Progenitor cell of endocrine pancreas (in vitro differentiated cells): ENCODE measurements at places on chromosomes 4 and X. TPM values are rescaled to one million over a fixed set of nuclear protein-coding genes. Genes with fewer than 3 reads are reported as not detected.

SPACA5 gene
- not detected in 2 replicates for total RNA-seq

F8A2 gene
- total RNA-seq: not detected in 2 replicates

XPNPEP2 gene
- total RNA-seq: 0.11 TPM in 1 of 2 replicates, not detected in the other

SPANXA2 gene
- not detected in 2 replicates for total RNA-seq

C4orf51 gene
- total RNA-seq: not detected in 2 replicates

ADRA2C gene
- total RNA-seq: 2.9 and 3.0 TPM in 2 replicates

PPP1R3F gene
- total RNA-seq: 9.4 and 10.2 TPM in 2 replicates

GRCh38 chrX:151996347-151996746, 21.9 kb upstream of the GABRE start:
- no peak for DNase-seq

GRCh38 chrX:17086317-17086716, 139.9 kb downstream of the REPS2 start:
- no peak for DNase-seq

DNA sequence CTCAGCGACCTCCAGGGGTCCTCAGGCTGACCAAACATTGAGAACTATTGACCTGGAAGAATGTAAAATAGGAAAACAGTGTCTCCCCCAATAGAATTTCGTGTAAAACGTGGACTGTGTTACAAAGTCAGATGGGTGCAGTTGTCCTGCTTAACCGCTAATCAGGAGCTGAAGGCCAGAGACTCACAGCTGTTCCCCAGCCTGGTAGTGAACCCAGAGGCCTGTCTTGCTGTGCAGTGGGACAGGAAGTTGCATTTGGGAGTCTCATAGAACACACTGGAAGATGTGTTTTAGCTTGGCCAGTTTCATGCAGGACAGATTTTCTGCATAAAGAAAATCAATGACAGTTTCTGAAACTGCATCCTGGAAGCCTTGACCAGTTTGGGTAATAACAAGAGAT, 151.5 kb downstream of the PTTG2 start:
- no peak for DNase-seq

- DNase-seq: no peak
These were observed 188.0 kb upstream of the TBC1D9 start for GRCh38 chr4:140944199-140944515.

GRCh38 chr4:169348541-169348940, 77.8 kb upstream of the SH3RF1 start:
- DNase-seq: no peak

DNA sequence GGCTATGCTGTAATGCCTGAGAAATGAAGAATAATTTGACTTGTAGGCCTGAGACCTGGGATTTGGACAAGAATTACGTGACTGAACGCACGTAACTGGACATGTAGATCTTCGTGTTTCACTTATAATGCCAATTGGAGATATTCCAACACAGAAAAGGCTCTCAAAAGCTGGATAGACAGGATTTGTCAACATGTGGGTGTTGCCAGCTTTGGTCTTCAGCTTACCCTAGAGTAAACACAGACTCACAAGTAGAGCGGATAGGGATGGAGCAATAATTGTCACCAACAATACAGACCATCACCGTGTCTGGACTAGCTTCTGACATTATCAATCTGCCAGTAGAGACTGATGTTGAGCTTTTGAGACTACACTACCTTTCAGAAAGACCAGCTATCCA, 1511.0 kb upstream of the ADGRL3 start:
- no peak for DNase-seq

GRCh38 chr4:164783976-164784375, 30.0 kb downstream of the SMIM31 start:
- no peak for DNase-seq

- DNase-seq: no peak
These were observed 16.9 kb upstream of the ARMCX2 start for GRCh38 chrX:101676571-101676970.

DNA sequence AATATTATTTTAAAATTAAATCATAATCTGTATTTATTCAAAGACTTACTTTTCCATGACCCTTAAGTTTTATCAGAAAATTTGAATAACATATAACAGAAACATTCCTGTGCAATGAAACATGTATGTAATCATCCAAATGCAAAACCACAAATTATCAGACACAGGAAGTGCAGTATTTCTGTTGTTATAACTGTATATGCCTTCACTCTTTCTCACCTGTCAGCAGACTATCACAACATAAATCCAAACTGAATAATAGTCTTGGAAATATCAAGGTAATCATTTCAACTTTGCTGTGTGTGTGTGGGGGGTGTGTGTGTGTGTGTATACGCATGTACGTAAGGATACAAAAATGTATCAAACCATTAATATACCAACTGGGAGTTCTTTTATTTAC, 285.9 kb downstream of the SLC7A11 start:
- no peak for DNase-seq

DNA sequence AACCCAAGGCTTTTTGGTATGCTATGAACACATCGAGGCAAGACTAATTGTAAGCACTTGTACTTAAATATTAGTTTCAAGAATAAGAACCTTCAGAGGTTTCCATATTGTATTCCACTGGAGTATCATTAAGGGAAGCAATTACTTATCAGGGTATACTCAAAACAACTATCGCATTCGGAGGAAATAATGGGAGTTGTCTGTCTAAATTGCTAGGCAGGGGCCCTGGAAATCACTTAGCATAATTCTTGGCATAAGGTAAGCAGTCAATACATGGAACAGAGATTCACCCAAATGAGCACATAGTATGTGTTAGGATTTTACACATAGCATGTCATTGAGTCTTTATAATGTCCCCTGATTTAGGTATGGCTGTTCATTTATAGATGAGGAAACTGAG, 249.4 kb downstream of the DHX15 start:
- DNase-seq: no peak

DNA sequence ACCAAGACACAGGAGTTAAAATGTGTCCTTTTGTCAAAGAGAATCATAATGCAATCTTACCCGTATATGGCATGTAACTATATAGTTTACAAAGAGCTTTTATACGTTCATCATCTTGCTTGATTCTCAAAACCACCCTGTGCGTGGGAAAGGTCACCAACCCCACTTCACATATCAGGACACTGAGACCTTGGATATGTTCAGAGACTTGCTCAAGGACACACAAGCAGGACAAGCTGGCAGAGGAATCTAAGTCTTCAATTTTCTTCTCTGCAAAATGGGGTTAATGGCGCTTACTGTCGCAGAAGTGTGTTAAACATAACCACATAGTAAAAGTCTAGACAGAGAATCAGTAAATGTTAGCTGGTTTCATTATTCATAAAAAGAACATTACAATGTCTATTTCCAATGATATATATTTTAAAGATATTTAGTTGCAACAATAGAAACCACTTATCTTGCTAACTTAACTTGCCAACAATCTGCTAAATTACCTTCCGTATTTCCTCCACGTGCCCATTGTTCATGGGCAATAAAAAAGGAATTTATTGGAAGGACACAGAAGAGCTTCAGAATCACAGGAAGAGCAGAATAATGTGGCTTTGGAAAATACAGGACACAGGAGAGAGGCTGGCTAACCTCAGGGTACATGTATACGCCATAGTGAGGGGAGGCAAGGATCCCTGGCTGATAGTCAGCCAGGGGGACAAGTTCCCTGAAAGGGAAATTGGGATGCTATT, 64.6 kb upstream of the TAPT1 start:
- no peak for DNase-seq

DNA sequence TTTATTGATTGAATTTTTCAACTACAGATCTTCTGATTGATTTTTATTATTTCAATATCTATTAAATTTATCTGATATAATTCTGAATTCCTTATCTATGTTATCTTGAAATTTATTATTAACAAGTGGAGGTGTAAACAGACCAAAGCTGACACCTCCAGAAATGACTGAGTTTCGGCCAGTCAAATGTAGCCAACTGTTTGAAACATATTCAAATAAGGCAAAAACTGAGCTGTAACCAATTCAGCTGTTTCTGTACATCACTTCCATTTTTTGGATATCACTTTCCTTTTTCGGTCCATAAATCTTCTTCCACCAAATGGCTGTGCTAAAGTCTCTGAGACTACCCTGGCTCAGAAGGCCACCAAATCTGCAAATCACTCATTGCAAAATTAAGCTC, 2127.3 kb upstream of the AGA start:
- no peak for DNase-seq

DNA sequence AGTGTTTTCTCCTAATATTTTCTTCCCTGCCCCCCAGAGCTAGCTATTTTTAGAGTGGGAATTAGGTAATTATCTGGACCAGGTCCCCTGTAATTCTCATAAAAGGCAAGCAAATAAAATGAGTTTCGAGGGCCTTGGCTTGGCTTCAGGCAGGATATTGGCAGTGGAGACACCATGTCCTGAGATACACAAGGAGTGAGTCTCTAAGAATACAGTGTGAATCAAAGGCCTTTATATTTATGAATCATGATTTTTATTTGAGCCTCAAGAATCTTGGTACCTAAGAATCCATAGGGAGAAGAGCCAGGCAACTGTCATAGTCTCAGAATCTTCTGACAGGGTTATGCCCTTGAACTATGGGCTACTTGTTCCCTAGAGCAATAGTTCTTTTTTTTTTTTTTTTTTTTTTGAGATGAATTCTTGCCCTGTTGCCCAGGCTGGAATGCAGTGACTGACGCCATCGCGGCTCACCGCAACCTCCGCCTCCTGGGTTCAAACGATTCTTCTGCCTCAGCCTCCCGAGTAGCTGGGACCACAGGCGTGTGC, 205.4 kb downstream of the LDB2 start:
- DNase-seq: no peak

DNA sequence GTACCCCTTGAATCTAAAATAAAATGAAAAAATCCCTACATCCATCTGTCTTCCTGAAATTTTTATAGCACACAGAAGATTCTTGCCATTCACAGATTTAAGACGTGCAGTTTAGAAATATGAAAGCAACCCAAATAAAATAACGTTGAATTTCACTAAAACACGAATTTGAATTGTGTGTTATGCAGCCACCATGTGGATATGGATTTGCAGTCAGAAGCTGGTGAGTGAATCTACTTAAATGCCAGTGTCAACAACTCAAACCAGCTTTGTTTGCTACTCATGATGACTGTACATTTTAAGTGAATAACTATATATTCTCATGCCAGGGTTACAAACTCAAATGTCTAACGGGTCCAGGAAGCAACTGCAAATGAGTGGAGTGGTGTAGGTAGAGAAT, 173.0 kb upstream of the HAND2 start:
- no peak for DNase-seq

GRCh38 chr4:176340871-176341685, 21.3 kb downstream of the SPCS3 start:
- DNase-seq: no peak

DNA sequence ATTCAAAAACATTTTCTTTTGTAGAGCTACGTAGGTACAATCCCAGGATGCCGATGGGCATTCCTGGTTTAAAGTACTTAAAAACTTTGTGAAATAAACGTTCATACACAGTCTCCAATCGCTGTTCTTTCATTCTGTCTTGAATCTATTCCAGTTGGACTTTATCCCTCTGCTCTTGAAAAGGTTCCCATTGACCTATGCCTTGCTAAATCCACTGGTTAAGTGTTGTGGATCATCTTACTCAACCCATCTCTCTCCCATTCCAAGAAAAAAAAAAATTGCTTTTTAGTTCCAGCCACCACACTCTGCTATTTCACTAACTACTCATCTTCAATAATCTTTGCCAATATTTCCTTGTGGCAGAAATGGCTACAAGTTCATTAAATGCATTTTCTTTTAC, 542.3 kb upstream of the GRIA3 start:
- DNase-seq: no peak

DNA sequence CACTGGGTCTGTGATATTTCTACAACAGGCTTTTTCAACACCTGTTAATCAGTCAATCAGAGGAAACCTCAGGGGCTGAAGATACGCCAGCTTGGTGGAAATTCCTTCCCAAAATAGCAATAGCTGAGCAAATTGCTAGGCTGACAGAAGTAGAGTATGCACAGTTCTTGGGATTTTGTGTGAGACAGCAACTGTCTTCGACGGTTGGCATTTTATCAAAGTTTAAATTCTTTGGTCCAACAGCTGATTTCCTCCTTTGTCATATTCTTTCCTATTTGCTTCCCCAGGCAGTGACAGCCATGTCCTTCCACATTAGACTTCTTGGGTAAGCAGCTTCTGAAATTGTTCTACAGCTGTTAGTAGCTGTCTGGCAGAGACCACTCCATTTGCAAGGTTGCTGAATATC, 8.0 kb upstream of the PALLD start:
- DNase-seq: no peak
